NAMALWA (cell line): ENCODE measurements at places on chromosomes 1 and 21.

DNA sequence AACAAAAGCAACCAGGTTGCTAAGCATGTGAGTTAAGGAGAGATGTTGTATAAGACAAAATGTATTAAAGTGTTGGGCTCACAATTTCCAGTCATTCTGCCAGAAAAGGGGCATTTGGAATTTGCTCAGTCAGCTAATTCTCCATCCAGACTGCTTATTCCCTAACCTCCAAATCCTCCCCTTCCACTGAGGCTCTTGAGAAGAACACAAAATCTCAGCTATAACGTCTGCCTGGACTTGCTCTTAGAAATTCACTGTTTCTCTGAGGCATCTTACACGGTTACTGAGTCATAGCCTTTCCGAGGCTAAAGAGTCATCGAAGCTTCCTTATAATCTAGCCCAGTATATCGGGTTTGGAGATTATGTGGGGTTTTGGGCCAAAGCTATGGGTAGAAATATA is 548.2 kb upstream of the ADGRL4 start:
- no peak for DNase-seq

- DNase-seq = no peak
Measured at GRCh38 chr1:56688522-56689026, 43.5 kb downstream of the PRKAA2 start.

DNA sequence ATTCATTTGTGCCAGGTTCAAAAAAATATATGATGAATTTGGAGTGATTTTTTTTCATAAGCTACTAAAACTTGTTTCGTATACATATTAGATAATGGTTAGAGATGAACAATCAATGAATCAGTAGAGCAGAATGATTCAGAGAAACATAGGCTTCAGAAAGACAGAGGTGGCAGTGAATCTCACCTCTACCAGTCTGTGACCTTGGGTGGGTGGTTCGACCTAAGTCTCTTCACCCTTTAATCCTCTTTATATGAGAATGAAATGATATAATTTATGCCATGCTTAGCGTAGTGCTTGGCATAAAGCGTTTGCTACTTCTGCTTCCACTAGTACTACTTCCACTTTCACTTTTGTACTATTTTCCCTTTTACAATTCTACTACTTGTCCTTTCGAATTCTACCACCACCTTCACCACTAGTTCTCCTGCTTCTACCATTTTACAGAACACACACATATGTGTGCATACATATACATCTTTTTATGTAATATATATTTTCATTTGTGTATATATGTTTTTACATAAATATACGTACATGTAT is 45.1 kb downstream of the FYB2 start:
- DNase-seq = no peak

DNA sequence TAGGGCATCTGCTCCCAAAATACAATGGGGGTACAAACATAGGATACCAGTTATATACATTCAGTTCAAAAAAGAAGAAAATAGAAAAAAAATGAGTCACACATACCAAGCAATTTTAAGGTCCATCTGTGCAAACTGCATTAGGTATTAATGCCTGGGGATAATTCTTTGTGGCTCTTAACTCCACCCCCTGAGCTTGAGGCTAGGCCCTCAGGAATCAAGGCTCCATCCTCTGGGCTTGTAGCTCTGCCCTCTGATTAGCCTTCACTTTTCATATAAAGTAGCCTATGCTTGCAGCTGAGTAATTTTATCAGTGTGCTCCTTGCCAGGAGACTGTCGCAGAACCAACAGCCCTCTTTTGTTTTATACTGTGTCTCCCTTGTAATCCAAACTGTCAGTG is 69.9 kb upstream of the BACE2 start:
- no peak for DNase-seq

DNA sequence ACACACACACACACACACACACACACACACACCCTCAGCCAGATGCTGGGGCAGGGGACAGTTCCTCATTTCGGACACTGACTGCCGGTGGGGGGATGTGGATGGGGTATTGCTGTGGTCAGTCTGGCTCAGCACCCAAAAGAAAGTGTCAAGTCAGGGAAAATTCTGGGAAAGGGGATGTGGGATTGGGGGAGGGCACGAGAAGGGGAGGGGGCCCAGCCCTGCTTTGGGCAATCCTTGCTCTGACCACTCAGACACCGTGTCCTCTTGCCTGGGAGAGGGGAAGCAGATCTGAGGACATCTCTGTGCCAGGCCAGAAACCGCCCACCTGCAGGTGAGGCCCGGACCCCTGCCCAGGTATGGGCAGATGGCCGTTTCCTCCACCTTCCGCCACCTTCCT is at the start of gene C1QC:
C1QC (plus strand) TSS at position 253 of the 400 bp plus-strand sequence. CDS start 391 bp downstream, outside the sequence.
- no peak for DNase-seq

DNA sequence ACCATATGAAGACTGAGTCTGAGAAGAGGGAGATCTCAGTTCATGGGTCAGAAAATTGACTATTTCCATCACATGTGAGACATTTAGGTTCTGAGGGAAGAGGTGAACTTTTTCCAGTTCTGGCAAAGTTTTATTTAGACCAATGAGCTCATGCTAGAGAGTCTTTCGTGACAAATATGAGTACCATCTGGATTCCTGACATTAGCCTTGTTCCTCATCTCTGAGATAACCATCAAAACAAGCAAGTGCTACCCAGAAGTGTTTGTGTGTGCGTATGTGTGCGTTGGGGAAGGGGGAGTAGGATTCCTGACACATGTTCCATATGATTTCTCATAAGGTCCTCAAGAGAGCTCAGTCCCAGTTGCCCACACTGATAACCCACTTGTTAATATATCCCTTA is 120.6 kb downstream of the FASLG start:
- no peak for DNase-seq

DNA sequence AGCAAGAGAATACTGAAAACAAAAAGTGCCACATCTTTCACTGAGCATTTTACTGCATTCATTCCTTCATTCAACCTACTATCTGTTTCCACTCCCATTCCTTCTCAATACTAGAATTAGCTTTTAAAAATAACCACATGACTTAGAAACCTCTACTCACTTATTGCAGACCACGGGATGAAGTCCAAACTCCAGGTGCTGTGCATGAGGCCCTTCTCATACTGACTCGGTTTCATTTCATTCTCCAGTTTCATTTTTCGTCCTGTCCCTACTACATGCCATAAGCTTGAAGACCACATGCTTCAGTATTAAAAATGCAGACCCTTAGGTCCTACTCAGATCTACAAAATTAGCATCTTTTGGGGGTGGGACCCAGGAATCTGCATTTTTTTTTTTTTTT is 2.3 kb upstream of the BACH1 start:
- DNase-seq = no peak

DNA sequence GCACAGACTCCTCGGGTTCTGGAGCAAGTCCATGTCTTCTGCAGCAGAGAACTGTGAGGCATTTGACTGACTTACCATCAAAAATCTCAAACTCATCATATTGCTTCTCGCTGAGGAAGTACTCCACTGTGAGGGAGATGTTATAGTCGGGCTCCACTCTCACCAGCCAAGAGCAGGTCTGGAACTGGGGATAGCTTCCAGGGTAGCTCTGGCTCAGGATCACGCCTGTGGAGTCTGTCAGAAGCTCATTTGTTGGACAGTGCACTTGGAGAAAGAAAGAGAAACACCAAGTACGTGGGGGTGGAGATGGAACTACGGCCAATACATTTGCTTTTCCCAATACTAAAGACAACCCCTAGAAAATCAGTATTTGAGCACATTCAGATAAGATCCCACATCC is 111.1 kb downstream of the ZSCAN20 start:
- DNase-seq = no peak

DNA sequence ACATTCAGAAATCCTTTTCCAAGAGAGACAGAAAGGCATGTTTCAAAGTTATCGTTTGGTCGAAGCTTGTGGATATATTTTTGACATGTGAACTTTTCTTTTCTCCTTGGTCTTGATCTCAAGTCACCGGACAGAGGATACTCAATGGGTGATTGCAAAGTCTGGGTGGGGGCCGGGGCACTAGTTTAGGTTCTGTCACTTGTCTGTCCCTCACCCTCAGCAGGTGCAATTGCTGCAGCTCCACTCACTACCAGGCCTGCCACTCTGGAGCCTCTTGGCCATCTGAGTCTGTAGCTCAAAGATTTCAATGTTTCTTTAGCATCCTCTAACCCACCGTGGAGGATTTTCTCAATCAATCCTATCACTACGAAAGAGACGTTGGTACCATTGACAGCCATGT is 246.0 kb upstream of the C1orf174 start:
- no peak for DNase-seq

DNA sequence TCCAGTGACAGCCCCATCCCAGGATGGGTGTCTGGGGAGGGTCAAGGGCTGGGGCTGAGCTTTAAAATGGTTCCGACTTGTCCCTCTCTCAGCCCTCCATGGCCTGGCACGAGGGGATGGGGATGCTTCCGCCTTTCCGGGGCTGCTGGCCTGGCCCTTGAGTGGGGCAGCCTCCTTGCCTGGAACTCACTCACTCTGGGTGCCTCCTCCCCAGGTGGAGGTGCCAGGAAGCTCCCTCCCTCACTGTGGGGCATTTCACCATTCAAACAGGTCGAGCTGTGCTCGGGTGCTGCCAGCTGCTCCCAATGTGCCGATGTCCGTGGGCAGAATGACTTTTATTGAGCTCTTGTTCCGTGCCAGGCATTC is 24.2 kb downstream of the PCSK9 start:
- no peak for DNase-seq

DNA sequence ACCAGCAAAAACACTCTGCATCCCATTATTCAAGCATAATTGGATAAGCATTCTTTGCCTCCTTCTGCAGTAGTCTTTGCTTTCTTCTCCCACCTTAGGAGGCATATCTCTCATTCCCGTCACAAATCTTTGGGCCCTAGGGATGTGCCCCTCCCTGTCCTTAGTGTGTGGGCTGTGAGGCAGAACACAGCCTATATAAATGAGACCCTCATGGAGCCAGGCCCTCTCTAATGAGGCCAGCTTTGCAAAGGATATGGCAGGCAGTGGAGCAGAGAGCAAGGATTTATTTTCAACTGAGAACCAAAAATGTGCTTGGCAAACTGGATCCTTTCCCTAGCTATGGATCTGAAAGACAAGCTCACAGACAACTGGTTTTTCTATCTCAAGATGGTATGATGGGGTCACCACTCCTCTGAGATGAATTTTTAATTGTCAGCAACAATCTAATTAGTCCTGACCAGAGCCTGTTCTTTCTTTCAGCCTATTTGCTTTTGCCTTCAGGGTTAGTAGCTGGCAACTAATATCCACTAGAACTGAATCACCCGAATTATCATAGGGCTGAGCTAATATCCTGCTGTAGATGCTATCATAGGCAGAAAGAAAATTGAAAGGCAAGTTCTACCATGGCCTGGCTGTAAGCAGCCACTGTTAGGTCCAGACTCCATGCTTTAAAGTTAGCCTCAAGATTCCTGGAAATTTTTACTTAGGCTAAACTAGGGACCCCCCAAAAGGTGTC is 134.2 kb downstream of the SYT2 start:
- no peak for DNase-seq

- no peak for DNase-seq
Measured at GRCh38 chr1:177384461-177384860, 213.7 kb downstream of the BRINP2 start.

- no peak for DNase-seq
Measured at GRCh38 chr21:42644223-42645208, 8.9 kb upstream of the PDE9A start.

- no peak for DNase-seq
Measured at GRCh38 chr1:247337961-247338360, 6.3 kb upstream of the ZNF496 start.

GRCh38 chr1:32345289-32345827 is 9.3 kb upstream of the MARCKSL1 start:
- no peak for DNase-seq

DNA sequence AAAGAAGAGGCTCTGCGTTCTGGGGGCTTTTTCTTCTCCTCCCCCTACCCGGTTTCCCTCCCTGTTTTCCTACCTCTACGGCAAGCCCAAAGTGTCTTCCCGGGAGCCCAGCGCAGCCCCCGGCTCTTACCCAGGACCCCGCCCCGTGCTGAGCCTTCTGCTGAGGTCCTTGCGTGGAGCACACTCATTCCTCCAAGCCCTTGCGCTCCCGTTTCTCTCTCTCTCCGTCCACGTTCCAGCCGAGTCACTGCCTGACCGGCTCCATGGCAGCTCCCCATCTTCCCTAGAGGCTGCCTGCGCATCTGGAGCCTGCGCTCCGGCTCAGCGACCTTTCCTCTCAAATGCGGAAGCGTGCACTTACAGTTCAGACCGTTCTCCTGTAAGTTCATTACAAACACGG is 24.9 kb upstream of the PDXK start:
- DNase-seq = no peak

DNA sequence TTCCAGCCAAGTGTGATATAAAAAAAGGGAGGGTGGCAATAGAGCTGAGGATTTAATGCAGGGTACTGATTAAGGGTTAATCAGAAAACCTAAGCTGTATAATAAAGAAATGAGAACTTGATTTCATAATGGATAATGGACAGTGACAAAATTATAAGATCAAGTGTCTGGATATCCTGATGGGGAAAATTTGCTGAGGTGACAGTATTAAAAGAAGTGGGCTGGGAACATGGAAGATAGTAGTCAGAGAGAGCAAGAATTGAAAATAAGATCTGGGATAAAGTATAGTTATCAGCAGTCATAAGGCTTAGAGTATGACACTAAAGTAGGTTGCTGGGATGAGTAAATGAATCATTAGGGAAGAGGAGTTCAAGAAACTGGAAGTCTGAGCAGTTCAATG is 627.3 kb upstream of the RGS18 start:
- no peak for DNase-seq

GRCh38 chr1:93584261-93585003 is 97.2 kb downstream of the BCAR3 start:
- DNase-seq = no peak

DNA sequence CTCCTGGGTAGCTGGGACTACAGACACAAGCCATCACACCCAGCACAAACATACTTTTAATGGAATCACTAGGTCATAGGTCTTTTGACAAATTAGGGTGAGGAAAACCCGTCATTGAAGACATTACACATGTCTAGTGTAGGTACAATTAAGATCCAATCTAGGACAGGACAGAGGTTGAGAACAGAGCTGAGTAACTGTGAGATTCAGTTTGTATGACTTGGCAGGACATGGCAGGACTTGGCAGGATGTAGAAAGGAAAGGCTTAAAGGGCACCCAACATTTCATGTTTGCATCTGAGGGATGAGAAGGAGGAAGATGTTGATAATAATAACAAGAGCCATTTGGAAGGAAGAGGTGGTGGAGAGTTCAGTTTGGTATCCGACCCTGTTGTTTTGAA is 483.8 kb downstream of the PCP4 start:
- DNase-seq = no peak

- DNase-seq = no peak
Measured at GRCh38 chr1:40925834-40926410, 53.6 kb upstream of the CTPS1 start.

DNA sequence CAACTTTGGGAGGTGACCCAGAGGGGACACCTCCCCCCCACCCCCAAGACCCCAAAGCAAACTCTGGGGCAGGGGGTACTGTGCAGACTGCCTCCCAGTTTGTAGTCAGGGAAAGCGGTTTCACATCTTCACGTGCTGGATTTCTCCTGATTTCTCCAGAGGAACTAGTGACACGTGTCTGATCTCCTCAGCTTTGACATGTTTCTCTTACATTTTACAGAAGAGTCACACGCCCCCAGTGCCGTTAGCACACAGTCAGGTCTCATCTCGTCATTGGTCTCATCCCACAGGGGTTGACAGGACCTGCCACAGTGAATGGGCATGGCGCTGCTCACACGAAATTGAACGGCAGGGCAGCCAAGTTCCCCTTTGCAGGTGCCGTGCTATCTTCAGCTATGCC is 11.8 kb downstream of the PDPN start:
- DNase-seq = no peak
